Activated naive CD4-positive, alpha-beta T cell treated with anti-CD3 and anti-CD28 coated beads for 36 hours (primary cell): ENCODE measurements at places on chromosomes 7 and 10.
A peak's percentile ranks its signal among the peaks of the same experiment; 100 is the strongest.

DNA sequence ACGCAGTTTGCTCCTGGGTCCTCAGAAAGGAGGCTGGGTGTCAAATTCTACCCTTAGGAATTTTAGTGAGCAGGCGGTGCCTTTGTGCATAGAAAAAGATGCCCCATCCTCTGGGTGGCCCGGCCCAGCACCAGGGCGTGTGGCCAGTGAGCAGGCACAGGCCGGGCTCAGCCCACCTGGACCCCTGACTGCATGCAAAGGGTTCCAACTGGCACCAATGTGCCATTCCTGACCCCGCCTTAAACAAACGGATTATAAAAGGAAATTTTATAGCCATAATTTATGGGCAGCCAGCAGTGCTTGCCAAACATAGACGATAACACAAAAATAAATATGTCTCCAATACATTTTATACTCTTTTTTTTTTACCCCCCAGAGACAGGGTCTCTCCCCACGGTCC is 40.1 kb upstream of the GNA12 start:
- DNase-seq: no peak

DNA sequence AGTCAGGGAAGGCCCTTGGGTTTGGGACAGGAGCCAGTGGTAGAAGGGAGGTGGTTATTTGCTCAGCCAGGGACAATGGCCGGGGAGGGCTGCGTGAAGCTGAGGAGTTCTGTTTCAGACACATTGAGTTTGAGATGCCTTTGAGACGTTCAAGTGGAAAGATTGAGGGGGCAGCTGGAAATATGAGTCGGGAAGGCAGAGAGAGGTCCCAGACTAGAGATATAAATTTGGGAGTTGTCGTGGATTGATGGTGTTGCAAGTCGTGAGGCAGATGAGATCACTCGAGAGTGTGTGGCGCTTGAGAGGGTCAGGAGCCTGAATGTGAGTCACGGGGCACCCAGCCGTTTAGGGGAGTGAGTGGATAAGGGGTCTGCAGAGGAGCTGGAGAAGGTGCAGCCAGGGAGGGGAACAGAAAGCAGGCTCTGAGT is 73.3 kb downstream of the ZMIZ1 start:
- no peak for DNase-seq

- no peak for DNase-seq
Observed at GRCh38 chr7:131557652-131558385, 1.4 kb upstream of the PODXL start.

DNA sequence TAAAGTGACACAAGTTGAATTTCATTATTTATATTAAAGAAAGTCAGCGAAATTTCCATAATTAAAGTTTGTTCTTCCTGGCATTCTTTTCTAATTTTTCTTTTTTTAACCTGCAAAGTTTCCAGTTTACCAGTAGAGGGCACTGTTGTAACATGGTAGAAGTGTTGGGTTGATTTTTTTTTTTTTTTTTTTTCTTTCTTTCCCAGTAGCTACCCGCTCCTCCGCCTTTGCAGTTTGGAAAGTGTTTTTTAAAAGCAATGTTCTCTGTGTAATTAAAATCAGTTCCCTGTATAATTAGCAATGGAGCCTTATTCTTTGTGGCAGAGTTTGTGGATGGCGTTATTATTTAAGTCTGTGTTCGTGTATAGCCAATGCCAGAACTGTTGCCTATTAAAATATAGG is 53.7 kb downstream of the TAF3 start:
- no peak for DNase-seq

- DNase-seq: peak; percentile 25
Observed at GRCh38 chr7:156943091-156944041, 6.1 kb upstream of the NOM1 start.

- no peak for DNase-seq
Observed at GRCh38 chr10:34479520-34480179, 335.4 kb downstream of the PARD3 start.

GRCh38 chr7:105926131-105926530 is 36.9 kb upstream of the CDHR3 start:
- no peak for DNase-seq

DNA sequence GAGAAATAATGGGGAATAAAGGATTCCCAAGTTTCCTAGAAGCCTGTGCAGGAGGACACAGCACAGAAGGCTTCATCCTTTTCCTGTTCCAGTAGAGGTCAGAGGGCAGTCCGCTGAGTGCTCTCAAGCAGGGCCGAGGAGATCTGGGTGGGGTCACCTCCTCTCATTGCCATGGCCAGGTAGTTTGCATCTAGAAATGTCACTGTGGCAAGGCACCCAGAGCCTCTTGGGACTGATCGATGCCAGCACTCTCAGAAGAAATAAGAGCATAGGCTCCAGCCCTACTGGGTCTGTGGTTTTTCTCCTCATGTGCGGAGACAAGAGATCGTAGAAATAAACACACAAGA is 7.9 kb downstream of the NUB1 start:
- no peak for DNase-seq

- no peak for DNase-seq
Observed at GRCh38 chr10:117933036-117933435, 113.7 kb downstream of the RAB11FIP2 start.

DNA sequence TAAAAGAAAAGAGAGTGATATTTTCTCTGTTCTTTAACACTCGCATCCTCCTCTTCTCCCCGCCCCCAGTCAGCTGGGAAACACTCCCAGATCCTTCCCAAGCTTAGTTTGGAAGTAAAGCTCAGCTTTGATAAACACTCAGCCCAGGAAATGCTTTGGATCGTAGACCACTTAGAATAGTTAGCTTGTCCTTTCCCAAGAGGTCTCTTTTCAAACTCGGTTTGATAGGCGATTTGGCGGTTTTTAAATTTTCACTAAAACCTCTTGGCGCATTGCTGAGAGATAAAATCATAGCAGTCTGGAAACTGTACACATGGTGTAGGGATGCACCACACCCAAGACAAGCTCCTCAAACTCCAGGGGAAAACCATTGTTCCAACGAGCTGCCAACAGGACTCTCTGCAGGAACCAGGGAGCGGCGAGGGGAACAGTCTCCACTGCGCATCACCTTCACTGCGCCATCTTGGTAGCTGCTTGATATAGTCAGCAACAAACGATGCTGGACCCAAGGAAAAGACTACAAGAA is 22.3 kb downstream of the SMURF1 start:
- DNase-seq: no peak

DNA sequence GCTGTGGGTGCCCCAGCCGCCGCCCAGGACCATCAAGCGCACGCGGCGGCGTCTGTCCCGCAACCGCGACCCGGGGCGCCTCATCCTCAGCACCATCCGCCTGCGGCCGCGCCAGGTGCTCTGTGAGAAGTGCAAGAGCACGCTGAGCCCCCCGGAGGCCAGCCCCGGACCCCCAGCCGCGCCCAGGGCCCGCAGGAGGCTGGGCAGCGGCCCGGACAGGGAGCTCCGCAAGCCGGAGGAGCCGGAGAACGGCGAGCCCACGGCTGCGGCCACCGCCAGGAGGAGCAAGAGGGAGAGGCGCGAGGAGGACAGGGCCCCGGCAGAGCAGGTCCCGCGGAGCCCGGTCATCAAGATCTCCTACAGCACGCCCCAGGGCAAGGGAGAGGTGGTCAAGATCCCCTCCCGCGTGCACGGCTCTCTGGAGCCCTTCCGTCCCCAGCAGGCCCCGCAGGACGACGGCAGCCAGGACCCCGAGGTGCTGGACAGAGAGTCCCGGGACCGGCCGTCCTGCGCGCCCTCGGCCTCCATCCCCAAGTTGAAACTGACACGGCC is 8.0 kb downstream of the PWWP2B start:
- no peak for DNase-seq

DNA sequence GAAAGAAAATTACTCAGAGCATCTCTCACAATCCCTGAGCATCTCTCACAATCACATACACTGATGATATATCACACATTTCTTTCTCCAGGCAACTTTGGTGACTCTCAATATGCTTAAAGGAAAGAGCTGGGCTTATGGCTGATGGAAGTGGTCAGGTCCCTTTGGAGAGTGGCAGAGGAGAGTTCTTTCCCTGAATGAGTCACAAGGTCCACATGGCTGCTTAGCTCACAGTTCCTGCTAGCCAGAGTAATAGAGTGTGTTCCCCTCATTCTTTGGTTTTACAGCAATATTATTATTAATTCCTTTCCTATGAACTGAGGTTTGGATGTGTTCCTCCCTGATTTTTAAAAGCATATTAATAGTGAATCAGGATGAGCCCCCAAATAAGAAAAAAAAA is 287.4 kb downstream of the C7orf25 start:
- no peak for DNase-seq

DNA sequence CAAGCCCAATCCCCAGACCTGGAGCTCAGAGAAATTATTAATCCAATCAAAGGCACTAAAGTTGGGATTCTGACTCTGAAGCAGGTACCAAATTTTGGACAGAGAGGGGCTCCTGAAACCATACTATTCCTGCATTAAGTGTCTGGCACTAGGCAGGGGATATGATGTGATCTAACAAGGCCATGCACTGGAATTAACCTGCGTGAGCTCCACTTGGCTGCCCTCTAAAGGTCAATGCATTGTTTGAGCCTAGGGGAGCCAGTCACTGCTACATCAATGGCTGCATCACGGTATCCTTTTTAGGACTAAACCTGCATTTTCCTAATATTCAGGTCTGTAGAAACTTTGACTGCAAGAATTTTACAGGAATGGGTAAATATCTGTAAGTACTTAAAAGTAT is 42.1 kb downstream of the ST8SIA6 start:
- no peak for DNase-seq

- DNase-seq: no peak
Observed at GRCh38 chr7:82562716-82563404, 119.3 kb upstream of the CACNA2D1 start.

- no peak for DNase-seq
Observed at GRCh38 chr7:4663239-4664018, 18.7 kb upstream of the FOXK1 start.

DNA sequence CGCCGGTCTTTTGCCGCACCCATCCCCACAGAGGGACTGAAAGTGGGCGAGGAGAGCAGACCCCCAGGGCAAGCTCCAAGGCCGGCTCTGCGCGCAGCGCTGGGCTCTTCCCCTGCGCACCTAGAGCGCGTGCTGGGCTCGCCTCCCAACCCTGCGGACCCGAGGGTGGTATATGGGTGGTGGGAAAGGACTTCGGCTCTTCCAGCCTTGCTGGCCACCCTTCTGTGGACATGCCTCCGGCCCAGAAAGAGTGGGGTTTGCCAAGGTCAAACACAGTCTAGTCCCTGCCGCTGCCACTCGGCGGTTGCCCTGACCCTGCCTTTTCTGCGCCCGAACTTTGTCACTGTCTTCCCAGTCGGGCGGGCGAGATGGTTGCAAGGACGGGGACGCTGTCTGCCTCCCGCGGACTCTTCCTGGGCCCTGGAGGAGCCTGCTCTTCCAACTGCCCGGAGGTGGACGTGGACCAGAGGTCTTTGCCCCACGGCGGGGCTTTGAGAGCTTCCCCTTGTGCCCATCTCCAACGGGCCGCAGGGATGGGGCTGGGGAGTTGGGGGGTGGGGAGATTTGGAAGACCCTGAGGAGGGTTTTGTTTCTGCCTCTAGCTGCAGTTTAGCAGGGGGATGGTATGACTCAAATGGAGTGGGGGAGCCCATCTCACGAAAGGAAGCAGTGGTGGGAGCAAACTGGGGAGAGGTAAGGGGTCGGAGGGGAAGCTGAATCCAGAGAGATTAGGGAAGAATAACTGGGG is 1.5 kb downstream of the ADCY1 start:
- no peak for DNase-seq

DNA sequence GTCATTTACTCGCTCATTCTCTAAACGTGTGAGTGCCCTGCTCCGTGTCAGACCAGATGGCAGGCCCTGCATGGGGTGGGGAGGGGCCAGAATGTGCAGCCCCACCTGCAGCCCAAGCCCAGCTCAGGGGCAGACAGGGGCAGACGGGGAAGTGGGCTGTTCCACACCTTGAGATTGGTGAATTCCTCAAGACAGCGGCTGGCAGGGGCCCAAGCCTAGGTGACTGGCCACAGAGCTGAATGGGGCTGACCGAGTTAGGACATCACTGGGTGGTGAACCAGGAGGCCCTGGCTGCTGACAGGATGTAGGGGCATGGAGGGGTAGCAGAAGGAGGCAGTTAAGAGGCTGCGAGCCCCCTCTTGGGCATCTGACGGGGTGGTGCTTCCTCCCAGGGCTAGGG is 79.1 kb downstream of the MGMT start:
- DNase-seq: no peak

GRCh38 chr7:47078241-47078640 is 503.7 kb downstream of the TNS3 start:
- DNase-seq: no peak

DNA sequence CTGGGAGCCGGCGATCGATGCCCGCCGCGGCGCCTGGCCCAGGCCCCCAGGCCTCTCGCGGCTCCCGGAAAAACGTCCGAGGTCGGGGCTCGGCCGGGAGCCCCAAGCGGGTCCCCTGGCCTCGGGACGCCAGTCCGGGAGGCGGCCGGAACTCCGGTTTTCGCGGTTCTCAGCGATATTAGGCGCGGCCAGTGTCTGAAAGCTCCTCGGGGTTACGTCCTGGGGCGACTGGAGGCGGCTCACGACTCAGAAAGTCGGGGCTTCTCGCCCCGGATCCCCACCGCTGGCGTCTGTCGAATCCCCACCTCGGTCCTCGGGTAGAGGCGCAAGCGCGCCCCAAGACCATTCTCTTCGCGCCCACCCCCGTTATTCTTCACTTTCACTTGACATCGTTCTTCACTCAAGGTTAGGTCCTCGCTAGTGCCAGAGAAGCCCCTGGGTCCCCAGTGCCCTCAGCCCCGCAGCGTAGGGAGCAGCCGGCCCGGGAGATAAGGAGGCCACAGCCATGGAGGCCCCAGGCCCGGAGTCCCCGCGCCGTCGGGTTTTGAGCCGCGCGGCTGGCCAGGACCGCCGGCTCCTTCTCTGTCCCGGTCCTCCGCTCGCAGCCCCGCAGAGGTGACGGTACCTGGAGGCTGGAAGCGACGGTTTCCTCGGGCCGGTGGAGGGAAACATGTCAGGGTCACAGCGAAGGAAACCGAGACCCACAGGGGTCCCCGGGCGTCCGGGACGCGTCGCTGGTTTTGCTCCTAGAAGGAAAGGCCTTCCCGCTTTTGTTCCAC is 35.2 kb upstream of the EBLN1 start:
- DNase-seq: peak; percentile 35

GRCh38 chr10:48700493-48700892 is 15.8 kb downstream of the WDFY4 start:
- no peak for DNase-seq

DNA sequence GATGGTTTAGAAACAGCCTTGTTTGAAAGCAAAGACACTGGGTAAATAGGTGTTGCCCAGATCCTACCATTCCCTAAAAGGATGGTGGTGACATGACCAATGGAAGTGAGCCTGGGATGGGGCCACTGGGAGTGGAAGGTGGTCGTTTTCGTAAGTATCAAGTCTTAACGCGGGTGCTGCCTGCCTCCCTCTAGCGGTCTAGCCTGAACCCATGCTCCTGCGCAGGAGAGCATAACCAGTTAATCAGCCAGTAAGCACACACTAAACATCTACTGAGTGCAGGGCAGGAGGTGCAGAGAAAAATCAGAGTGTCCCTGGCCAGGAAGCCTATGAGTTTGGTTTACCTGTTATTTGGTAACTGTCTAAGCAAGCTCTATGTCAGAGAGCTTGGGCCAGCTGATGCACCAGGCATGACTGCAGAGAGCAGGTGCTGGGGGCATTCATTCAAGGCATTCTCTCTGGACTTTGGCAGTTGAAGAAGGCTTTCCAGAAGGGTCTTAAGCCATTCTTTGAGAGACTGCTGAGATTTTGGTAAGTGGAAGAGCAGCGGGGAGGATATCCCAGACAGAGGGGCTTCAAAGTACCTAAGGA is 930 bp downstream of the GARIN1A start:
- peak; percentile 40 for DNase-seq

- no peak for DNase-seq
Observed at GRCh38 chr10:111080224-111080623, 3.4 kb downstream of the ADRA2A start.
